ENCODE measurements at places on chromosomes 6 and 20. TPM values are rescaled to one million over a fixed set of nuclear protein-coding genes. Genes with fewer than 3 reads are reported as not detected.

FHL5 gene
- 0.93 TPM for total RNA-seq

FAM209B gene
- total RNA-seq = not detected

MAS1 gene
- total RNA-seq = not detected

TMEM200A gene
- total RNA-seq = 0.18 TPM

COL10A1 gene
- total RNA-seq = not detected

GSTA5 gene
- not detected for total RNA-seq

ECT2L gene
- 2.8 TPM for total RNA-seq

VWA7 gene
- 12.8 TPM for total RNA-seq
